ENCODE measurements at places on chromosomes 2 and 18. TPM values are rescaled to one million over a fixed set of nuclear protein-coding genes. Genes with fewer than 3 reads are reported as not detected.

The UGT1A9 gene
- not detected for total RNA-seq

The RDH14 gene
- 22.6 TPM for total RNA-seq

The TMEM178A gene
- 7.4 TPM for total RNA-seq

The MAP3K20 gene
- total RNA-seq: 29.9 TPM

All from endodermal cell (in vitro differentiated cells).